ENCODE measurements at places on chromosomes 5 and 9.
A peak's percentile ranks its signal among the peaks of the same experiment; 100 is the strongest.

DNA sequence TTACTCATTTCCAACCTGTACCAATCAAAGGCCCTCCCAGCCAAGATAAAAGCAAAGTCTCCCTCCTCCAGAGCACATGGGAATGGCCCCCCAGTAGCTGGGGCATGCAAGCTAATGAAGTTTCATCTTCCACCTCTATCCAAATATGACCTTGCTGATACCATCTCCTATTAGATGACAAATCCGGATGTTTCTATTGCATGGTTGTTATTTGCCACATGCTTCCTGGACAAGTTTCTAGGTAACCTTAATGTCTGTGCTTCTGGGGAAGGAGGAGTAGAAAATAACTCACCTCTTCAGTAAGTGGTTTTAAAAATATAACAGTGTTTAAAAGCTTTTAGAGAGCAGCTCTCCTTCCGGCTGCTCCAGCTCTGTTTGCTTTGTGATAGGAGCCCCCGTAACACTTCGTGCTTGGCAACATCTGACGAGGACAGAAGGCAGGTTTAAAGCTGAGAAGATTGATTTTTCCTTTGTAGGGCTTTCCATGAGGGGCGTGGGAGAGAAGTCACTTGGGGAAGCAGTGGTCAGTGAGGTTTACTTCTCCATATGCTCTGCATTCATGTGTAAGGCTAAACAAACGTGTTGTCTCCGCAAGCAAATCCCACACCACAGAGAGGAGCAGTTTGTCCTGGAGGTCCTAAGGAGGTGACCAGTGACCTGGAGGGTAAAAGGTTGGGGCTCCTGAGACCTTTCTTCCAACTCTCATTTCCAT is 40.3 kb upstream of the GLRX start:
- no peak for DNase-seq

- no peak for DNase-seq
Measured at GRCh38 chr5:96312383-96312782, 120.7 kb downstream of the PCSK1 start.

- DNase-seq, result no peak
Measured at GRCh38 chr5:98997000-98997399, 68.2 kb upstream of the CHD1 start.

GRCh38 chr5:93635991-93636390 is 53.0 kb downstream of the NR2F1 start:
- no peak for DNase-seq

GRCh38 chr5:53560506-53561191 is at the start of gene NDUFS4:
Gene NDUFS4, plus strand, starts transcription at chr5:53560639. Its CDS starts 24 bp downstream, at chr5:53560663.
- peak; percentile 82 for DNase-seq

DNA sequence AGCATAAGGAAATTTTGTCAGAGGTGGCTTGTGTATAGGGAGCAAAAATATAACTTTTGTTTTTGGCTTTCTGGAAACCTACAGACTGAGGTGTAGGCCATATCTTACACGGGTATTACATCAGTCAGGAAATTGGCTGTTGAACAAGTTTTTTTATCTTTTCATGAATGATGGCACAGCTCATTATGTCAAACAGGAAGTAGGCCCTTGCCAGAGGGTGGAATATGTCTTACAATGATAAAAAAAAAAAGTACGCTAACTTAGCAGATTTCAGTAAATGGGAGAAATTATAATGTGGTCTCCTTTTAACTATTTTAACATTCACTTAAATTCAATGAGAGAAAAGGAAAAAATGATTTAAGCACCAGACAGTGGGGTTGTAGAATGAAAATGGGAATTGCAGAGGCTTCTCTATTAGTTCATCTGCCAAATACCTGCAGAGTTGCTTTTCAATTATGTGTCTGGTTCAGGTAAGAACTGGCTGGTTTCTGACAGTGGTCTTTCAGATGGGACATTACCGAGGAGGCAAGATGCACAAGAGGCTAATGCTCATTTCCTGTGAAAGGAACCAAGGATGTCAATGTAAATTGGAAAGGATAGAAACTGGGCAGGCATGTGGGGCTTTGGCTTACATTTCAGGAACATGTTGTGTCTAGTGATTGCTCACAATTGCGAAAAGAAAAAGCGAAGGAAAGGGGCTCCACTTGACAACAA is 169.9 kb downstream of the NNT start:
- DNase-seq, result no peak

GRCh38 chr5:108801776-108802175 is 54.1 kb downstream of the FER start:
- DNase-seq, result no peak

- DNase-seq, result no peak
Measured at GRCh38 chr5:174732036-174733020, 7.9 kb downstream of the MSX2 start.

DNA sequence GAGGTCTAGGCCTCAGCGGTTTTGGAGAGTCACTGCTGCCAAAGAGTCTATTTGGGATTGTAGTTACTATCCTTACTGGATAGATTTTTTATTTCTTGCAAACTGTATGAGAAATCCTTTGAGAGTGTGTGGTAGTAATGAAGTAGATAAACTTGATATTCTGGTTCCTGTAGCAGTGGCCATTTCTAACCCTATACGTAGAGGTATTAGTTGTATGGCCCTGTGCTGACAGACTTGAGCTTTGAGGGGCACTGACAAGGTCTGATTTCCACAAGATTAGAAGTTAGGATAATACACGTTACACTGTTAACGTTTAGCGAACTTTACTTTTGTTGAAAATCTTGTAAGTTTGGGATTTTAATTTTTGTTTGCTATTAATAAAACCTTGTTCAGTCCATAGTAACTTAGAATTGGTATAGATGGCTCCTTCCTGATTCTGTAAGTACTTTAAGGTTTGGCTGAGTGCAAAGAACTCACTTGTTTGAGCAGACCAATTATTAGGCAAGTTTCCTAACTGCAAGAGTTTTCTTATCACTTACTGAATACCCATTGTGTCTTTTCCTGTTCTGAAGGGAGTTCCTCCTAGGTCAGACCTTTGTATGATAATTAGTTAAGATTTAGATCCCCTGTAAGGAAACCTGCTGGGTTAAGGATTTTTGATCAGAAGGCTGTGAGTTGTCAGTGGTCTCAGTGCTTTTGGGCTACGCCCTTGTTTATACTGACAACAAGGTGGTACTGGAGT is 31.4 kb downstream of the GCNT1 start:
- no peak for DNase-seq

DNA sequence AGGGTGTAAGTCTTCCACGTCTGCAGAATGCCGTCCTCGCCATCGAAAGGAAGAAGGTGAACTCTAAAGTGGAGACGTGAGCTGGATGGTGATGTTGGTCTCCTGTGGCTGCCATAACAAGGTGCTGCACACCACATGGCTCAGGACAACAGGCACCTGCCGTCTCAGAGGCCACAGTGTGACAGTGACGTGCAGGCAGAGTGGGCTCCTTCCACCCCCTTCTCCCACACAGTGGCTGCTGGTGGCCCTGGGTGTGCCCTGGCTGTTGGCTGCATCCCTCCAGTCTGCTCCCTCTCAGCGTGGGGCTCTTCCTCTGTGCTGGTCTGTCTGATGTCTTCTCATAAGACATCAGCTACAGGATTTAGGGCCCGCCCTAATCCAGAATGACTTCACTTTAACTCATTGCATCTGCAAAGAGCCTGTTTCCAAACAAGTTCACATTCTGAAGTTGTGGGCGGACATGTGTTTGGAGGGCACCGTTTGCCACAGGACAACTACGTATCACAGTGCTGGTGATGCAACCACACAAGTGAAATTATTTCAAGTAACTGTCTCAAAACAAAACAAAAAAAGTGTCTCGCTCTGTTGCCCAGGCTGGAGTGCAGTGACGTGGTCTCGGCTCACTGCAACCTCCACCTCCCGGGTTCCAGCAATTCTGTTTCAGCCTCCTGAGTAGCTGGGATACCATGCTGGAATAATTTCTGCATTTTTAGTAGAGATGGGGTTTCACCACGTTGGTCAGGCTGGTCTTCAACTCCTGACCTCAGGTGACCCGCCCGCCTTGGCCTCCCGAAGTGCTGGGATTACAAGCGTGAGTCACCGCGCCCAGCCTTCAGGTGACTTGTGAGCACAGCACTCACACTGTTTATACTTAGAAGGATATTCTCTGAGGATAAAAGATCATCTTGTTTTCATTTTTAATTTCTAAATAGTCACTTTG is 31.2 kb upstream of the CLPTM1L start:
- no peak for DNase-seq

- no peak for DNase-seq
Measured at GRCh38 chr9:15849871-15850270, 297.0 kb downstream of the CCDC171 start.

DNA sequence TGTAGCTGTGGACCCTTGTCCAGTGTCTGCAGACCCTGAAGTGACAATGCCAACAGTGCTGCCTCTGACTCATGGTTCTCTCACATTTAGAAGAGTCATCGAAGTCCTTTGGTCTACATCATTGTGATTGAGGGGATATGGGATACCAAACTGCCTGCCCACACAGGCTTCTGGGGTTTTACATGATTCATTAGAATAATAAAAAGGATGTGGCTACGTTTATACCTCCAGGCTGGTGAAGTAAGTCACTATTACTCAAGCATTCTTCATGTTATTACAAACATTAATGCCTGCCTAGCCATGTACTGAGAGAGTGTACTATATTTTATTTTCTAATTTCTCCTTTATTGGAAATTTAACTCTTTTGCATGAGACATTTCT is 365.7 kb downstream of the SPATA31D1 start:
- no peak for DNase-seq

DNA sequence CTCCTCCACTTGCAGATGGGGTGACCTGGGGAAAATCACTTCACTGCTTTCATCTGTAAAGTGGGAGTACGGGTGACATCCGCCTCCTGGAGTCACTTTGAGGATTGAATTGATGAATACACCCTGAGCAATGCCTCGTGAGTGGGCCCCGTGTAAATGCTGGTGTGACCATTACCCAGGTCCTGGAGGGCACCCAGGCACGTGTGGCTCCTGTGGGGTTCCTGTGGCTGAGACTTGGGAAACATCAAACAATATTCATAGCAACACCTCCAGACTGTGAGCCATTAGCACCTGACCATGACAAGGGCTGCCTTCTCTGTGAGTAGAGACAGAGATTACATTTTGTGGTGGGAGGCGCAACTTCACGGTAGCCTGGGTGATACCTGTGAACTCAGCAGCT is 11.4 kb downstream of the MRPL36 start:
- no peak for DNase-seq

GRCh38 chr9:130630506-130631330 is 33.7 kb upstream of the PRDM12 start:
- DNase-seq, result no peak

DNA sequence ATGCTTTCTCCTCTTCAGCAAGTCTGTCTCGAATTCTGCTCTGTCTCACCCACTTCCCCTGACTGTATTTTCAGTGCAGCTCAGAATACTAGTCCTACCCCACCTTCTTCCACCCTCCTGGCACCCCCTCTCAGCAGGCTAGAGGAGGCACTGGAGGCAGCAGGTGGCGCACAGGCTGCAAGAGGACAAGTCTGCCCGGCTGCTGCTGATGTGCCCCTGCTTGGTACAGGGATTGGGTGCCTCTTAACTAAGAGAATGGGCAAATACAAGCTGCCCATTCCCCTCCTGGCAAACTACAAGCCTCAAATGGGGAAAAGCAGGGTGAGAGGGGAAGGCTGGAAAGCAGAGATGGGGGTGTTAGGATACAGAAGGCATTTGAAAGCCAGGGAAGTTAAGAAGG is 5.1 kb downstream of the TLN1 start:
- no peak for DNase-seq

DNA sequence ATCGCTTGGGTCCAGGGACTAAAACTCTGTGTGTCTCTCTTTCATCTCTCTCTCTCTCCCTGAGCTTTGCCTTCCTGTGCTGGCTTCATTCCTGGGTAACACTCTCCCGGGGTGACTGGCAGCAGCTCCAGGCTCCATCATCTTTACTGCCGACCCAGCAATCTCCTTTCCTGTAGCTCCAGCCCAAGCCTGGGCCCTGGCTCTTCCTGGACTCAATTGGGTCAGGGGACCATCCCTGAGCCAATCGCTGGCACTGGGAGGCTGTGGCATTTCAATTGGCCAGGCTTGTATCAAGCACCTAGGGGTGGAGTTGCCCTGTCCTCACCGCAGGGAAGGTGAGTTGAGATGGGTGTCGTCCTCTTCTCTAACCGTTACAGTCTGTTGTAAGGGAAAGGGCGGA is 31.9 kb downstream of the FAM240B start:
- no peak for DNase-seq

- DNase-seq, result no peak
Measured at GRCh38 chr9:131791542-131792254, 51.8 kb upstream of the RAPGEF1 start.

- no peak for DNase-seq
Measured at GRCh38 chr5:174751154-174752000, 27.0 kb downstream of the MSX2 start.

GRCh38 chr5:54087436-54087835 is 222.9 kb downstream of the ARL15 start:
- DNase-seq, result no peak

- no peak for DNase-seq
Measured at GRCh38 chr5:178241231-178241663, 8.6 kb upstream of the PHYKPL start.

- no peak for DNase-seq
Measured at GRCh38 chr5:163571744-163572143, 66.3 kb downstream of the MAT2B start.

GRCh38 chr9:129070696-129071525 is 10.0 kb upstream of the DOLPP1 start:
- no peak for DNase-seq

- DNase-seq, result no peak
Measured at GRCh38 chr5:96150007-96150406, 188.4 kb upstream of the ELL2 start.

GRCh38 chr5:168291964-168292785 is 730 bp downstream of the WWC1 start:
- no peak for DNase-seq

- DNase-seq, result no peak
Measured at GRCh38 chr9:105280691-105281090, 36.2 kb downstream of the SLC44A1 start.

DNA sequence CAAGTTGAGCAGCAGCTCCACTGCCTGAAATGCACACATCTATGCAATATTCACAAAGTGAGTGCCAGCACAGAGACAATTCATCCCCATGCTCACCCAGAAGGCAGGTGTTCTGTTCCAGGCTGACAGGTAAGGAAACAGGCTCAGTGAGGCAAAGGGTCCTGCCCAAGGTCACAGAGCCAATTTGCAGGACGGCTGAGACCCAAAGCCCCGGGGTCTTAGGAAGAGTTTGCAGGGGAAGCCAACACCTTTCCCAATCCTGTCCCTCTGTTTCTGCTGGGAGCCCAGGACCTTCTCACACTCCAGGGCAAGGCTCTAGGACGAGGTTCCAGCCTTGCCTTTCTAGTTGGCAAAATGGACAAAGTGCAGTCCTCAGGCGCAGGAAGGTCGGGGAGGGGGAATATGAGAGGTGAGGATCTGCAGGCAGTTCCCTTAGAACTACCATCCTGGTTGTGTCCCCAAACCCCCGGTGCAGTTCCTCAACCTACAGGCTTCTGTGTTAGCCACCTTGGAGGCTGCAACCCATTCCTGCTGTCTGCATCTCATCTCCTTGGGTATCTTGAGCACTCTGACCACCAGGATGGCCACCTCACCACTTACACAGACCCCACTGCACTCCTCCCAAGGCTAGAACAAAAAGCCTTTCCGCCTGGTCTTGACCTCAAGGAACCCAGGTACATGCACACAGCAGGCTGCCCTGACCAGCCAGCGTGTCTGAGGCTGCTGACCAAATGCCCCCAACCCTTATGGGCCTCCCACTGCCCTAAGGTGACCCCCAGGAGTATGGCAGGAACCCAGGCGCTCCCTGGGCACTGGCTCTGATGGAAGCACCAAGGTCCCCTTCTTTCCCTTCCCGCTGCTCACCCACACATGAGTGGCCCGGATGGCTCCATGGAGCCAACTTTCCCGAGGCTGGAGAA is 1.9 kb upstream of the BRD3 start:
- DNase-seq, result no peak
